Adrenal gland (tissue), 19 donors: ENCODE measurements at places on chromosomes 5 and 9. TPM values are rescaled to one million over a fixed set of nuclear protein-coding genes. Genes with fewer than 3 reads are reported as not detected.

DNA sequence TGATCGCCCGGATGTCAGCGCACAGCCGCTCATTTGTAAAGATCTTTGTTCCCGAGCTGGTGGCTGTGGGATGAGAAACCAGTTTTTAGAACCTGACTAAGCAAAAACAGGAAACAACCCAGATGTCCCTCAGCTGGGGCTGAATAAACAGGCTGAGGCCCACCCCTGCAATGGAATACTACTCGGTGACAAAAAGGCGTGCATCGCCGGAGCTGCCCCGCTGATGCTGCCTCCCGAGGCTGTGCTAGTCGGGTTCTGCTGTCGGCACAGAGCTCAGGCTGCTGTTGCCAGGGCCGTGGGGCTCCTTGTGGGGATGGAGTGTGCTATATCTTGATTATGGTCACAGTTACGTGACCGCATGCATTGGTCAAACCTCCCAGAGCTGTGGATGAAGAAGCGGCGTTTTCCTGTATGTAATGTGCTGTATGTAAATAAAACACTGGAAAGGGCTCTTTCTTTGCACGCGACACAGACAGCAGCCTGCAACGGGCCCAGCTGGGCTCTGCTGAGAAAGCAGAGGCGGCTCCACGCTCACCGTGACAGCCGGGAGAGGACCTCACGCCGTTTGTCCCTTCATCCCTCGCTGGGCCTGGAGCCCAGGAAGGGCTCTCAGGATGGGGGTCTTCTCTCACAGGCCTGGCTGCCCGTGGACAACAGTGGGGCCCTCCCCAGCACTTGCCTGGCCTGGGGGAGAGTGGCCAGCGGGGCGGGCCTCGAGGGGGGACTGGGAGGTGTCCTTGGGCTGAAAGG lies 51.5 kb upstream of the RNU6ATAC start:
- no peaks in the 10 kb centered on the region for H3K36me3 ChIP-seq
- H3K27ac ChIP-seq, result peak overlapping the region; percentile 52
- H3K4me3 ChIP-seq, result no peak overlapping the region
- no peaks in the 10 kb centered on the region for H3K27me3 ChIP-seq
- no peaks in the 10 kb centered on the region for H3K4me1 ChIP-seq

DNA sequence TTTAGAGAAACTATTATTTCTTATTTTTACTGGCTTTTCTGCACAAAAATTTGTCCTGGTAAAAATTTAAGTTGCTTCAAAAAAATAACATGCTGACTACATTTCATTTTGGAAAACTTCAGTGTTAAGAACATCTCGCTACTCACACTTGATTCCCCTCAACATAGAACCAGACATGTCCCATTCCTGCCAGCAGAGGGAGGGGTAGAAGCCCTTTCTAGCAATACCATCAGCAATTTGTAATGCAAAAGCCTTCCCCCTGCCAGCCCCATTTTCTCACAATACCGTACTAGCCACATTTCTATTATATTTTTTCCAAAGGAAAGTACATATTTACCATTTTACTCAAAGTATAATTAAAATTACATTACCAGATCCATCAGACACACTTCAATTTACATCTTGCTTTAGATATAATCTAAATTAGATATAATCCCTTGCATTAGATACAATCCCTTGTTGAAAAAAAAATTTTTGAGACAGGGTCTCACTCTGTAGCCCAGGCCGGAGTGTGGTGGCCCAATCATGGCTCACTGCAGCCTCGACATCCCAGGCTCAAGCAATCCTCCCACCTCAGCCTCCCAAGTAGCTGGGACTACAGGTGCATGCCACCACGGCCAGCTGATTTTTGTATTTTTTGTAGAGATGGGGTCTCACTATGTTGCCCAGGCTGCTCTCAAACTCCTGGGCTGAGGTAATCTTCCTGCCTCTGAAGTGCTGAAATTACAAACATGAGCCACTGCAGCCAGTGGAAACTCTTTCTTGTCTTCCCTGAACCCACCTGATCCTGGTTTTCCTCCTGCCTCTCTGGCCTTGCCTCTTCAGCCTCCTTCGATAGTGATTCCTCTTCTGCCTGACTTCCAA lies 39.6 kb upstream of the IDNK start:
- H3K36me3 ChIP-seq, result no peaks in the 10 kb centered on the region
- no peak overlapping the region for H3K4me3 ChIP-seq
- H3K27me3 ChIP-seq, result no peaks in the 10 kb centered on the region
- H3K27ac ChIP-seq, result no peak overlapping the region

LURAP1L gene
- 11.5 TPM for polyA plus RNA-seq

DNA sequence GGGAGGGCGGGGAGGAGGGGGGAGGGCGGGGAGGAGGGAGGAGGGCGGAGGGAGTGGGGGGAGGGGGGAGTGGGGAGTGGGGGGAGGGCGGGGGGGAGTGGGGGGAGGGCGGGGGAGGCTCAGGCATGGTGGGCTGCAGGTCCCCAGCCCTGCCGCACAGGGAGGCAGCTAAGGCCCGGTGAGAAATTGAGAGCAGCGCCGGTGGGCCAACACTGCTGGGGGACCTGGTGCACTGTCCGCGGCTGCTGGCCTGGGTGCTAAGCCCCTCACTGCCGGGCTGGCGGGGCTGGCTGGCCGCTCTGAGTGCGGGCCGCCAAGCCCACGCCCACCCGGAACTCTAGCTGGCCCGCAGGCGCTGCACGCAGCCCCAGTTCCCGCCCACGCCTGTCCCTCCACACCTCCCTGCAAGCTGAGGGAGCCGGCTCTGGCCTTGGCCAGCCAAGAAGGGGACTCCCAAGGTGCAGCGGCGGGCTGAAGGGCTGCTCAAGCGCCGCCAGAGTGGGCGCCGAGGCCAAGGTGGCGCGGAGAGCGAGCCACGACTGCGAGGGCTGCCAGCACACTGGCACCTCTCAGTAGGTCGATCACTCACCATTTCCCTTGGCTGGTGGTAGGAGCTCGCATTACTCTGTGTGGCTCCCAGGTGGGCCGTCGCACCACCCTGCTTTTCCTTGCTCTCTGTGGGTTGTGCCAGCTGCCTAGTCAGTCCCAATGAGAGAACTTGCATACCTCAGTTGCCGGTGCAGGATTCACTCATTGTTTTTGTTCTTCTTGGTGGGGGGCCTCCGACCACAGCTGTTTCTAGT lies 160.2 kb downstream of the CNTLN start:
- no peaks in the 10 kb centered on the region for H3K27me3 ChIP-seq
- H3K27ac ChIP-seq, result no peak overlapping the region
- no peak for DNase-seq
- no peaks in the 10 kb centered on the region for H3K4me1 ChIP-seq

GRCh38 chr5:159409801-159410200 lies 79.5 kb upstream of the IL12B start:
- H3K27me3 ChIP-seq, result peaks cover 3% of the 10 kb centered on the region
- no peaks in the 10 kb centered on the region for H3K4me1 ChIP-seq
- H3K27ac ChIP-seq, result no peak overlapping the region
- no peaks in the 10 kb centered on the region for H3K36me3 ChIP-seq
- DNase-seq, result no peak
- no peak overlapping the region for H3K4me3 ChIP-seq

DNA sequence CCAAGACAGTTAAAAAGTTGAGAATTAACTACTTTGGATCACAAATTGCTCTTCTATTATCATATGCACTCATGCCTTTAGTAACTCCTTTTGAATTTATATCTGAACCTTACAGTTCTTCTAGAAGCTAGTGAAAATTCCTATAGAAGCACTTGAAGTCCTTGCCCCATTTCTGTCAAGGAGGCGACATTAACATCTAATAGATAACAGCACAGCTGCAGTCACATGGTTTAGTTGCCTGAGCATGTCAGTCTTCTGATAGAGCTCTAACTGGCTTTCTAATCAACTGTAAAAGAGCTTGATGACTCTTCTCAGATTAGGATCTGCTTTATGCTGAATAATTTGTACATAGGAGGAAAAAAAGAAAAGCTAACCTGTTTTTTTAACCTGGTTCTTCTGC lies 9.0 kb downstream of the RFESD start:
- DNase-seq, result no peak
- H3K4me3 ChIP-seq, result no peak overlapping the region
- H3K36me3 ChIP-seq, result no peaks in the 10 kb centered on the region
- no peak overlapping the region for H3K27ac ChIP-seq
- H3K27me3 ChIP-seq, result no peaks in the 10 kb centered on the region
- no peaks in the 10 kb centered on the region for H3K4me1 ChIP-seq

SHISAL2B gene
- polyA plus RNA-seq, result 0.10 TPM

DNA sequence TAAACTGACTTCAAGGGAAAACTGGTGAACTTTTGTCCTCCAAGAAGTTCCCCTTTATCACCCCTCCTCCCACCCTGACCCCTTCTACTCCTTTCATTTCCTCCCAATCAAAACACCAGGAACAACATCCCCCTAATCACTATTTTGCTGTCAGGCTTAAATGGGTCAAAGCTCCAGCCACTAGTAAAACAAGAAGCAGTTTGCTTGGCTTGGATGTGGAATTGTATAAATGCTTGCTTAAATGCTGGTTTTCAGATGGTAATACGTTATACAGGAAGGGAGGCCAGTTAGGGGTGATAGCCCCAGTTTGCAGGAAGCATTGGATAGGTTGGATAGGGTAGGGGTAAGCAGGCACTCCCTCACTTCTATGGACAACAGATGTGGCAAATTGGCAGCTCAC lies 473.6 kb downstream of the AGTPBP1 start:
- no peak overlapping the region for H3K27ac ChIP-seq
- no peaks in the 10 kb centered on the region for H3K36me3 ChIP-seq
- no peak overlapping the region for H3K4me3 ChIP-seq
- no peak for DNase-seq
- no peaks in the 10 kb centered on the region for H3K4me1 ChIP-seq

- H3K4me1 ChIP-seq, result no peaks in the 10 kb centered on the region
- peak within 1 kb of the TSS; percentile 63 for H3K27ac ChIP-seq
- peak within 1 kb of the TSS; percentile 27 for H3K4me3 ChIP-seq
These were observed at the start of gene RANBP17 for GRCh38 chr5:170861917-170862766. Gene RANBP17, plus strand, starts transcription at chr5:170862018.

- H3K4me1 ChIP-seq, result peaks cover 60% of the 10 kb centered on the region
- no peak overlapping the region for H3K4me3 ChIP-seq
- no peak for DNase-seq
- H3K27me3 ChIP-seq, result no peaks in the 10 kb centered on the region
- H3K36me3 ChIP-seq, result no peaks in the 10 kb centered on the region
These were observed 3.4 kb downstream of the ASS1 start for GRCh38 chr9:130448035-130448624.

PDE6A gene
- 0.81 TPM for polyA plus RNA-seq
